ENCODE measurements at places on chromosomes 5 and 9.
A peak's percentile ranks its signal among the peaks of the same experiment; 100 is the strongest.

- no peak for DNase-seq
Measured at GRCh38 chr9:120151149-120151548, 428.8 kb downstream of the CDK5RAP2 start.

DNA sequence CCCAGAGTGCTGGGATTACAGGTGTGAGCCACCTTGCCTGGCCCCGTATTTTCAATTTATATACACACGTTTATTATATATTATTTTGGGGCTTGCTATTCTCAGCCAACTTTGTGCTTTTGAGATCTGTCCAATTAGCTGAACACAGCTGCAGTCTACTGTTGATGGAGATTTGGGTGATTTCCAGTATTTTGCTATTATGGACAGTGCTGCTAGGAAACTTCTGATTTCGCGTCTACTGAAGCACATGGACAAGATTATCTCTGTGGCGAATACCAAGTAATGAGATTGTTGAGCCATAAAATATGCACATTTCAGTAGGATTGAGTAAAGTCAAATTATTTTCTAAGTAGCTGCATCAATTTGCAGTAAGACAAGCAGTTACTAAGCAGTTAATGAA, 1731.2 kb upstream of the CDH6 start:
- no peak for DNase-seq

GRCh38 chr5:89277816-89278215, 394.8 kb upstream of the MEF2C start:
- DNase-seq, result no peak

GRCh38 chr9:3193791-3194190, 332.0 kb downstream of the RFX3 start:
- DNase-seq, result no peak

GRCh38 chr9:38281917-38282316, 110.6 kb upstream of the ALDH1B1 start:
- DNase-seq, result no peak

DNA sequence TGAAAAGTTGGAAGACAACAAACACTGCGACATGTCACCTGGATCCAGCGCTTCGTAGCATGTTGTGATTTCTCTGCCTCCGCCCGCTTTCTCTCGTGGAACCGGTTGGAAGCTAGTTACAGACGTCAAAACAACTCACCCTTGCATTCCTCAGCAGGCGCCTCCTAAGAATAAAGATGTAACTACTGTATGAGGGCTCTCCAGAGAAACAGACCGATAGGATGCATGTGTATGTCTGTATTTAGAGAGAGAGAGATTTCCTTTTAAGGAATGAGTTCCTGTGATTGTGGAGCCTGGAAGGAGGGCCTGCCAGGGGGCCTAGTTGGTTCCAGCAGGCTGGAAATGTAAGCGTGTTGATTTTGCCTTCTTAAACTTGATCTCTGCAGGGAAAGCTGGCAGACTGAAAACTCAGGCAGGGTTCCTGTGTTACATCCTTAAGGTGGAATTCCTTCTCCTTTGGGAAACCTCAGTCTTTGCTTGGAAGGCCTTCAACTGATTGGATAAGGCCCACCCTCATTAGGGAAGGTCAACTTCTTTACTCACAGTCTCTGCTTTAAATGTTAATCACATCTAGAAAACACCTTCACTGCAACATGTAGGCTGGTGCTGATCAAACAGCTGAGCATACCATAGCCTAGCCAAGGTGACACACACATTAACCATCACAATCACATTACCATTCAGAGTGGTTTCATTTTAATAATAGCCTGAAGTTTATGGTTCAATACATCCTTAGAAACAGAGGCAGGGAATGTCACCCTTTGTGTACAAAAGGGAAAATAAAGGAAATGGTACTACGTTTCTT, 163.8 kb downstream of the SYK start:
- DNase-seq, result no peak

DNA sequence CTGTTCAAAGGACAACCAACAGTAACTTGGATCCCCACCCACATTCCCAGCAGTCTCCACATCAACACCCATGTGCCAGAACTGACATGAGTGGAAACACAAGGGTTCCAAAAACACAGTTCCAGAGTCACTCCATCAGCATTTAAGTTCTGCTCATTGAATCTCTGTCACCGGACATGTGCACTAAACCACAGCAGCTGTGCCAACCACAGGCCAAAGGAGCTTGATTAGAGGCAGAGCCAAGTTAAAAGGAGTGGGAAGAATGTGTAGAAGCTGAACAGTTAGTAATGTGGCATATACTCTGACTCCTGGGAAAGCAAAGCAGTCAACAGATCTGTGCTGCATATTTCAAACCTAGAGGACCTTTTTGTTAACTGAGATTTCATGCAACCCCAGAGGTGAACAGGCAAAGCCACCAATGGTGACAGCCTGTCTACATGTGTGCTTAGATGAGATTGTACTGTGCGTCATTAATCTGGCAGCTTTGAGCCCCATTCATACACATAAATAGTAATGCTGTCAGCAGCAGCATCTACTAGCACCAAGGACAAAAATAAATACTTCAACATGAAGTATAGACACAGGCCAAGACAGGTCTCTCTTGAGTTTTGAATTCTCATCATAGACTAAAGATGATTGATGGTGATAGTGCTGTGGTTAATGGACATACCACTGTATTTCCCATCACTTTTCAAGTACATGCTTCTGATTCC, 16.4 kb upstream of the FST start:
- DNase-seq, result no peak

DNA sequence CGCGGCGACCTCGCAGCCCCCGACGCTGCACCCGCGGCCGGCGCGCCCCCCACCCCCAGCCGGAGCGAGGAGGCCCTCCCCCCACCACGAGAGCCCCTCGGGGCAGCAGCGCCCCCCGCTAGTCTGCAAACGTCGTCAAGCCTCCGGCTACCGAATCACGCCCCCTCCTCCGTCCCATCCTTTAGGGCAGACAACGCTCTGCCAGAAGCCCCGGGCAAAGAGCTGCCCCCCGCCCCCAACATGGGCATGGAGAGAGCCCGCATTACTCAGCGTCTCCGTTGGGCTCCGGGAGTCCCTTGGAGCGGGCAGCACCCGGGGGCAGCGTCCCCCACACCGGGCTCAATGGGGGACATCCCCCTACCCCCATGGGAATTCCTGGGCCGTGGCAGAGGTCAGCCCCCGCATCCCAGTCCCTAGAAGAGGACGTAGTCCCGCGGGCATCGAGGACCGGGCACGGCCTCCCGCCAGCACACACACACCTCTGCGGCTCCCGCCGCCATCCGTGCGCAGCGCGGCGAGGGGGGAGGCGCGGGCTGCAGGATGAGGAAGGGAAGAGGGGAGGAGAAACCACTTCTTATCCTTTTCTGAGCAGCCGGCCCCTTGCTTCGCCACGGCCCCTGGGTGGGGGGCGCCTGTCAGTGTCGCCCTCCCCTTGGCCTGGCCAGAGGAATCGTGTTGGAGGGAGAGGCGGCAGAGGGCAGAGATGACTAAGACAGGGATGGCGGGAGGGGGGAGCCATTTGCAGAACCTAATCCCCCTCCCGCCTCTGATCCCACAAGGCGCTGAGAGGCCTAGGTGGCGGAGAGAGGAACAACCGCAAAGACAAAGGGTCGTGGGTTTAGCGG, 750 bp downstream of the DNM1 start:
- no peak for DNase-seq

GRCh38 chr9:13615660-13616490, 336.4 kb upstream of the MPDZ start:
- no peak for DNase-seq

GRCh38 chr9:99360026-99360425, 137.9 kb downstream of the SEC61B start:
- DNase-seq, result no peak

DNA sequence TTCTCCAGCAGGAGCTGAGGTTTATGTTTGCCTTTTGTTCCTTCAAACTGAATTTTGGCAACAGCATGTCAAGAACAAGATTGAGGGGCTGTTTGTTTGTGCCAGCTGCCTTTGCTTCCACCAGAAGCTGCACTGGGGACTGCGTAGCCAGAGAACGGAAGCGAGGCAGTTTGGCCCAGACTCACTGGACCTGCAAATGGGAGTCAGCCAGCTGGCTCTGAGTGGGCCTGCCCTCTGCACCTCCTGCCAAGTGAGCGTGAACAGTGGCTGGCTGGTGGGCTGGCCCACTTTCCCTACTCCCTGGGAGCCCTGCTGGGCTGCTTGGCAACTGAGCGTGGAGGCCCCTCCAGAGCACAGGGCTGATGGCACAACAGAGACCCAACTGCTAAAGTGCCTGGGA, 111.6 kb downstream of the GALNT10 start:
- peak; percentile 81 for DNase-seq

GRCh38 chr5:179271821-179272325, 73.4 kb downstream of the ADAMTS2 start:
- no peak for DNase-seq

- no peak for DNase-seq
Measured at GRCh38 chr5:142119051-142119625, 10.6 kb downstream of the NDFIP1 start.

DNA sequence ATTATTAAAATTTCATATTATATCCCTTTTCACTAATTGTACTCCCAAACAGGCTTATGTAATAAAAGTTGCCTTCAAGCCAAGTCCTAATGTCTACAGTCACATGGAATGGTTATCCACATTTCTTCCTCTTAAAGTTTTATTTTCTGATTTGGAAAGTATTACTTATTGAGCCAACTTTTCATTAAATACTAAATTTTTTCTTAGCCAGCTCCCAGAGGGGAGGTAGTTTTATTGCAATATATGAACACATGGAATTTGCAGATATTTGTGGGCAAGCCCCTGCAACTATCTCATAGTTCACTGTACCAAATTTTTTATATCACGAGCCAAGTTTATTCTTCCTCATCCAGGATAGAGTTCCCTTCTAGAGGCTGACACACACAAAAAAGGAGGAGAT, 332.8 kb upstream of the PTGER4 start:
- no peak for DNase-seq

DNA sequence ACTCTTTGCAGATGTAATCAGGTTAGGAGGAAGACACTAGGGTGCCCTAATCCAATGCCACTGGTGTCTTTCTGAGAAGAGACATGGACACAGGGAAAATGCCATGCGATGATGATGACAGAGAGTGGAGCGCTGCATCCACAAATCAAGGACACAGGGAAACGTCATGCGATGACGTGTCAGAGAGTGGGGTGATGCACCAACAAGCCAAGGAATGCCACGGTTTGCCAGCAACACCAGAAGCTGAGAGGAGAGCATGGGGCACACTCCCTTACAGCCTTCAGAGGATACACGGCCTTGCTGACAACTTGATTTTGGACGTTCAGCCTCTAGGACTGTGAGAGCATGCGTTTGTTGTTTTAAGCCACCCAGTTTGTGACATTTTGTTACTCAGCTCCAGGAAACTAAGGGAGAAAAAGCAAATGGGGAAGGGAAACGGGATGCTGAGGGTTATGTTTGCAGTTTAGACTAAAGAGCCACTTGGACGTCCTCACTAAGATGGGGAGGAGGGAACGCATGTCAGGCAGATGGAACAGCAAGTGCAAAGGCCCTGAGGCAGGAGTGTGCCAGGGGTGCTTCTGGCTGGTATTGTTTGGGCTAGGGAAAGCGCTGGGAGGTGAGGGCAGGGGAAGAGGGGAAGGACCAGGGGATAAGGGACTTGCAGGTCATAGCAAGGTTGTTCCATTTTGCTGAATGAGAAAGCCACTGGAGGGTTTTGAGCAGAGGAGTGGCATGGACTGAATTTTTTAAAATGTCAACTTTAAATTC, 2.5 kb upstream of the TENT4A start:
- DNase-seq, result no peak

DNA sequence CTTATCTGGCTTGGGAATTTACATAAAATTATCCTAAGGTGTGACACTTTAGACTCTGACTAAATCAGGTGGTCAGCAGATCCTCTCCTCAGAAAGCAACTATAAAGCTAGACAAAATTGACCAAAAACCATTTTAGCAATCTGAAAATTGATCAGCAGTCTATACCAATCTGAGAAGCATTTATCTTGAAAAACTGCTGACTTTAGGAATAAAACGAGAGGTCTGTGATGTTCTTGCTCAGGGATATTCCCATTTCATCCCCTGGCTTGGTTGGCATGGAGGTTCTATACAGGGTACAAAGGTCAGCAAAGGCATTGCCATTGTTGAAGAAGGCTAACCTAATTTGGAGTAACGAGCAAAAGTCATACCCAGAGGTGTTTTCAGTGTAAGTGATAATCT, 11.7 kb downstream of the SPINK5 start:
- no peak for DNase-seq

- peak; percentile 83 for DNase-seq
Measured at GRCh38 chr9:34256987-34257585, 72.0 kb downstream of the KIF24 start.

- no peak for DNase-seq
Measured at GRCh38 chr9:73805853-73806458, 654.3 kb downstream of the ANXA1 start.

- DNase-seq, result no peak
Measured at GRCh38 chr5:142439207-142439860, 114.5 kb upstream of the SPRY4 start.

DNA sequence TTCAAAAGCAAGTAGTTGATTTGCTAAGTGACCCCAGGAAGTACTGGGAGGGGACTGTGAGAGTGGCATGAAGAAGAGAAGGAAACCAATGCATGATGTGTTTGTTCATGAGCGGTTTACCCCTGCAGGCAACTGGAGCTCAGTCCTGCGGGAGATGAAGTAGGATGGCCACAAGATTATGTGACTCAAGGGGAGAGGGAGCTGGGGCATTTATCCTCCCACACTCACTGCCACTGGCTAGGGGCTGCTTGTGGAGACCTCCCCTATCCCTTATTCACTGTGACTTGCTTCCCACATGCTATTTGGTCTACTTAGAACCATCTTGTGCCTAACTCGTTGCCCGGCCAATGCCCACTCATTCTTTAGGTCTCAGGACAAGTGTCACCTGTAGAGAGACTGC, 60.6 kb upstream of the TRIO start:
- no peak for DNase-seq

DNA sequence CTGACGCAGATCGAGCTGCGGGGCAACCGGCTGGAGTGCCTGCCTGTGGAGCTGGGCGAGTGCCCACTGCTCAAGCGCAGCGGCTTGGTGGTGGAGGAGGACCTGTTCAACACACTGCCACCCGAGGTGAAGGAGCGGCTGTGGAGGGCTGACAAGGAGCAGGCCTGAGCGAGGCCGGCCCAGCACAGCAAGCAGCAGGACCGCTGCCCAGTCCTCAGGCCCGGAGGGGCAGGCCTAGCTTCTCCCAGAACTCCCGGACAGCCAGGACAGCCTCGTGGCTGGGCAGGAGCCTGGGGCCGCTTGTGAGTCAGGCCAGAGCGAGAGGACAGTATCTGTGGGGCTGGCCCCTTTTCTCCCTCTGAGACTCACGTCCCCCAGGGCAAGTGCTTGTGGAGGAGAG, 4.6 kb upstream of the PHYHD1 start:
- DNase-seq, result no peak

DNA sequence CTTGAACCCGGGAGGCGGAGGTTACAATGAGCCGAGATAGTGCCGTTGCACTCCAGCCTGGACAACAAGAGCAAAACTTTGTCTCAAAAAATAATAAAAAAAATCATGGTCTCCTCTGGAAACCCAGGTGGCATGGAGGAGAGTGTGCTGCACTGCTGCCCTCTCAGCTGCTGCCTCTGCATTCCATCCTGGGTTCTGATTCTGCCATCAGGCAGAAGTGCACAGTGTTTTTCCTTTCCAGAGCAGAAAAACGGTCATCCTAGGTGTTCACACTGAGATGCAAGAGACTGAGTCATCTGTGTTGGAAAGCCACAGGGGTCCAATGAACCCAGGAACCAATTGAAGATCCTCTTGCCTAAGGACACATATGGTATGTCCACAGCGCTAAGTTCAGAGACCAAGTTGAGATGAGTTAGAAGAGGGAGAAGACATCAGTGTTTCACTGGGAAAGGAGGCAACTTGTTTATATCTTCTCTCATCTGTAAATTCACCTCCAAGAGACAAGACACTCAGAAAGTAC, 88.8 kb upstream of the DMRT1 start:
- DNase-seq, result no peak
